Caudate nucleus (tissue), 63 donors: ENCODE measurements at places on chromosomes 2 and 18.

GRCh38 chr2:200944467-200945394, 18.7 kb downstream of the ORC2 start:
- no peak for DNase-seq

- no peak for DNase-seq
Measured at GRCh38 chr2:64881037-64881492, 108.1 kb upstream of the SLC1A4 start.

DNA sequence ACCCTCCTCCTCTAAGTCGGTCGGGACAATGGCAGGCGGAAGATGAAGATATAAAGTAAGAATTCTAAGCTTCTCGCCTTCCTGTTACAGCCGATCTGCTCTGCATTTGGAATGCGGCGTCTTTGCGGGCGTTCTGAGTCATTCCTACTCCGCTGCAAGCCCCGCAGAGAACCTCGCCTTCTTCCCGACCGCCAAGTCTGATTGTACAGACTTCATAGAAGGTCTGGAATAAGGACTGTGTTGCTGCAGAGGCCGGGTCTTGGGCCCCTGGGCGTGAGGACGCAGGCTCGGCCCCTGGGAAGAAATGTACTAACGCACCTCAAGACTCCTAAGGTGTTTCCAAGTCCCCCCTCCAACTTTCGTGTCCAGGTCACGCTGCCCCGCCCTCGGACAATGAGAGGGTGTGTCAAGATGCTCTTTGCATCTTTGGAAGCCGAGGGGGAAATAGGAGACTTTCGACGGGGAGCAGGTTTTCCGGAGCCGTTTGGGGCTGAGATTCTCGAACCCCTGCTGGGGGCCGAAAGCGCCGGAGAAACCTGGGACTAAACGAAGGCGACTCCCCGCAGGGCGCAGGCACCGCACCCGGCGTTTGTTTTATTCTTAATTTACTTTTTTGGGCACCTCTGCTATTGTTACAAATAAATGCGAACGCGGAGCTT, 12.7 kb upstream of the PAX3 start:
- DNase-seq, result no peak

- DNase-seq, result no peak
Measured at GRCh38 chr18:55290898-55291297, 297.1 kb downstream of the TCF4 start.

GRCh38 chr2:219058541-219059374, 2.0 kb downstream of the IHH start:
- no peak for DNase-seq

DNA sequence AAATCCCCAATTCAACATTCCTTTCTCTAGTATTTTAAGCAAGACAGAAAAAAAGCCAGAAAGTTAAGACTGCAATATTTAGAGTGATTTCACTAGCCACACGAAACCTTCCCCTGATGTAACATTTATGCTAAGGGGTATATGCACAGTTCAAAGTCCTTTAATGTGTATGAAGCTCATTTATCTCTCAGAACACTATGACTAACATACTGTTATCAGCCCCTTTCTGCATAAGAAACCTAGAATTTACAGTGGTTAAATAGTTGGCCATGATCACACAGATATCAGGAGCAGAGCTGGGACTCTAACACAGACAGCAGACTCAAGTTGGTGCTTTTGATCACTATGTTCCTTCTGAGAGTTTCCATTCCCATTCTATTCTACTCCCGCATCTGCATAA, 185.5 kb downstream of the CDH2 start:
- DNase-seq, result no peak

DNA sequence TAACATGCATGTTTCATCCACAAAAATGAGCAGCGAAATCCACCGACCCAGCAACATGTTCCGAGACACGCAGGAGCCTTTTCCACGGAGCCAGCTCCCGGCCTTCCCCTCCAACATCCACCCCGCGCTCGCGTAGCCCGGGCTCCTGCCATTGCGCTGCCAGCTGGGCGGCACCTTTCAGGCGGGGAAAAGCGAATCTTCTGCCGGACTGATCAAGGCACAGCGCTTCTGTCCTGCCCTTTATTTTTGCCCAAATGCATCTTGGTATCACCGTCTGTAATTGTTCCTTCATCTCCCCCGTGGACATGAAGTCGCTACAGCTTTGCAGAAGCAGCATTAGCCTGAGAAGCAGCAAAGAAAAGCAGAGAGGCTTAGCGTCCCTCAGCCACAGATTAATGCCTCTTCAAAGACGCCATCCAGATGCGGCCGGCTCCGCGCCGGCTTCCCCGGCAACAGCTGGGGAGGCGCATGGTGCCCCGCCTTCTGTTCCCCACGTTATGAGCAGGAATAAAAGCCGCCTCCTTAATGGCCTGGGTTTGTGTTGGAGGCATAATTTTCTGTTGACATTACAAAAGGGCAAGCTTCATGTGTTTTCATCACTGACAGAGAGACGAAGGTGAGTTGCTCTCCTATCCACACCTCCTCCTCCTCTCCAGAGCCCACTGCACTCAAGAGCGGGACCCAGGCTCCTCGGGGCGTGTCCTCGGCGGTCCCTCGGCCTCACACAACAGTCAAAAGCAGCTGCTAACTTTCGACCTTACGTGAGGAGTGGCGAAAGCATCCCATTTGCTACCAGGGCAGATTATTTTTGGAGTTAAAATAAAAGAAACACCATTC, 122.1 kb upstream of the SALL3 start:
- DNase-seq, result no peak

GRCh38 chr2:164757934-164758695, 83.5 kb downstream of the COBLL1 start:
- DNase-seq, result no peak

DNA sequence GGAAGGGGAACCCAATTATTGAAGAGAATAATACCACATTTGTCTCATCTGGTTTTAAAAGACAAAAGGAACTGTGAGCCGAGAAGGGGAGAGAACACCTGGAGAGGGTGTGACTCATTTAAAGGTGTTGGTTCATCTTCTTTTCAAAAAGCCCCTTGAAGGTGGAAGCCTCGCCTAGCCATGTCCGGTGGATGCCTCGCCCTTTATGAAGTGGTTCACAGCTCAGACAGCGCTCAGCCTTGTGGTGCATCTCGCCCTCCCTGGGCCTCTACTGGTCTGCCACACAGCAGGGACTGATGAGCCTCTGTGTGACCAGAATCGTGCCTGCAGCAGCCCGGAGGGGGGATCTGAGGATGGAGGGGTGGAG, 290.0 kb upstream of the CXCR4 start:
- no peak for DNase-seq
